ENCODE measurements at places on chromosomes 11 and 22.

DNA sequence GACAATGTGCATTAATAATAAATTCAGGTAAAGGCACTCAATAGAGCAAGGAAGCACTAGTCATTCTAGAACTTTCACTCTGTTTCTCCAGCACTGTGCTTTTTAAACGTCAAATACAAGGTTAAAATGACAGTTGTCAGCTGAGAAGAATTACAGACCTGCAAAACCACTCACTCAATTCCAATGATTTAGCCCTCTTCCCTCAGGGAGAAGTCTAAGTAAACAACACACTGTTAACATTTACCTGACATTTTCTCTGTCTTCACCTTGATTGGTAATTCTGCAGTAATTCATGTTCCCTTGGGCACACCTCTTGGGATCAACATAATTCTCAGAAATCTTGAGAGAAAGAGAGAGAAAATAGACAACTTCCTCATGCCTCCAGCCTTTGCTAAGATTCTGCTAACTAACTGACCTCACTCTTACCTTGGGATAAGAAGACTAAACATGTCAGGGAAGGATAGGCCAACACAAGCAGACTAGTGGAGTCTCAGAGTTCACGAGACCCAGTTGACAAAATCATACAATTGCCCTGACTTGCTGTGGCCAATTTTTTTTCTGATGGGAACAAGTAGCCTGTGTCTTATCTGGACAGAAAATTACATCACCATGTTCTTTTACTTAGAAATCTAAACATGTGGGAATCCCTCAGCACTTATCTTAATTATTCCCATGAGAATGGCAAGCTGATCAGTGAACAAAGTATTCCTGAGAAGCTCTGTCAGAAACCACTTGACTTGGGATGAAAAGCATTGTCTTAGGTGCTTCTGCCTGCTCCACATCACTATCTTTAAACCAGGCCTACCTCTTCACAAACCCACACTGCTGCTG is 516.8 kb upstream of the FAT3 start:
- DNase-seq = no peak

DNA sequence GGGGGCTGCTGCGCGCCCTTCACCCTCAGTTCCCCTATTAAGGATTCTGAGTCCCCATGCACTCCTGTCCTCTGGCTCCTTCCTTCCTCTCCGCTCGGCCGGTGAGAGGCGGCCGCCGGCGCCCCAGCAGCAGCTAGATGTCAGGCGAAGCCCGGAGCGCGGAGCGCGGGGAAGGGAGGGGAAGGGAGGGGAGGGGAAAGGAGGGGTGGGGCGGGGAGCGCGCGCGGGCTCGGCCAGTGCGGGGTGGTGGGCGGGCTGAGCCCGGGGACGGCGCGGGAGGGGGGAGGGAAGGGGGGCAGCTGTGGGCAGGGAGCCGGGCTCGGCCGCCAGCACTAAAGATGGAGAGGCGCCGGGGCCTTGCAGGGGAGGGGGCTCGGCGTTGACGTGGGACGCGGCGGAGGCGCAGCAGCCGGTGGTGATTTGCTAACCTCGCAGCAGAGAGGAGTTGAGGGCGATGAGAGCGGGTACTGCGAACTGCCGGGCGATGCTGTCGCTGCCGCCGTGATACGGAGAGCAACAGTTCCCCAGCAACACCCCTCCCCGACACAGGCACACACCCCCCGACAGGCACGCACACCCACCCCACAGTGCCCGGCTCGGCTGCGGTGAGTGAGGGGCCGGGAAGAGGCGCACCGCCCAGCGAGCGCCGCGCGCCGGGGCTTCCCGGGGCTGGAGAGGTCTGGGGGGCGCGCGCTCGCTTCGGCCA is at the start of gene ZBTB16:
TSS of gene ZBTB16 (plus strand) at position 434 of the 706 bp plus-strand sequence. CDS start 3,590 bp downstream, outside the sequence.
- no peak for DNase-seq

GRCh38 chr11:67452141-67452952 is at the start of gene GPR152:
Gene GPR152 (minus strand): TSS chr11:67452729. CDS start chr11:67452724, 5 bp downstream.
- no peak for DNase-seq

DNA sequence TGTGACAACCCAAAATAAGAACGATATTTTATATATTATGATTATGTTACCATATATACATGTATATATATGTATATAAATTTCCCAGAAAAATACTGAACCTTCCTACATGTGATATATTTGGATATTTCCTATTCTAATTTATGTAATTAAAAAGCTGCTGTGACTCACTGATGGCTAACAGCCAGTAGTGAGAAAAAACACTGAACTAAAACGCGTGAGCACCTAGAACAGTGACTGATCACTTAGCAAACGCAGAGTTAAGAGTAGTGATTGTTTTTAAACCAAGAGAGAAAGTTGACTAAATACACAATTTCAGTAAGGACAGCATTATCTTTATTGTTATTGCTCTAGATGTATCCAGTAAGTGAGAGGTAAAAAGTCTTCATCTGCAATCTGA is 213.8 kb downstream of the TMEM135 start:
- no peak for DNase-seq

- DNase-seq = no peak
These were observed 42.0 kb downstream of the TCF20 start for GRCh38 chr22:42228483-42228882.

- no peak for DNase-seq
These were observed 5.5 kb downstream of the UNC93B1 start for GRCh38 chr11:67998150-67999045.

DNA sequence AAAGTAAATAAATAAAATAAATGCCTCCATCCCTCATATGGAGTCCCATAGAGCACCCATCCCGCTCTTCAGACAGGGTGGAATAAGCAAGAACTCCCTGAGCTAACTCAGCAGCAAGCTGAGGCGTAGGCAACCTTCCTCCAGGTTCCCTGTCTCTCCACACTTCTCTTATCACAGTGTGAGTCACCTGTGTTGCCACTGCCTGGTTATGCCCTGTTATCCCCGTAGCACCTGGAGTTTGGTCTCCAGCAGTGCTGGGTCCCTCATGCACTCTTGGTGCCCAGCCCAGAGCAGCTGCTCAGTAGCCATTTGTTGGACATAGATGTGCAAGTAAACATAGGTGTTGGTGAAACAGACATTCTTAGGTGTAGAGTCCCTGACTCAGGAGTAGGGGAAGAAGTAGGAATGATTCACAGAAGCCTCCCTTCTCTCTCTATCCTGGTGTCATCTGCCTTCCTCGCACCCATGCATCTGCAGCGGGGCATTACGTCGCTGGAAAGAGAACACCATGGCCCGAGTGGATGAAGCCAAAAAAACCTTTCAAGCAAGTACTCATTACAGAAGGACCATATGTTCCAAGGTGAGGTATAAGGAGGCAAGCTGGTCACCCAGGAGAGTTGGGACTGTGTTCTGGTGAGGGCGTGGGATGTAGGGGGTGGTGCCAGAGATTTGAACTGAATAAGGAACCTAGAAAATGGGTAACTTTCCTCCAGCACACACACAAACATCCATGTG is 56.0 kb downstream of the PISD start:
- no peak for DNase-seq

DNA sequence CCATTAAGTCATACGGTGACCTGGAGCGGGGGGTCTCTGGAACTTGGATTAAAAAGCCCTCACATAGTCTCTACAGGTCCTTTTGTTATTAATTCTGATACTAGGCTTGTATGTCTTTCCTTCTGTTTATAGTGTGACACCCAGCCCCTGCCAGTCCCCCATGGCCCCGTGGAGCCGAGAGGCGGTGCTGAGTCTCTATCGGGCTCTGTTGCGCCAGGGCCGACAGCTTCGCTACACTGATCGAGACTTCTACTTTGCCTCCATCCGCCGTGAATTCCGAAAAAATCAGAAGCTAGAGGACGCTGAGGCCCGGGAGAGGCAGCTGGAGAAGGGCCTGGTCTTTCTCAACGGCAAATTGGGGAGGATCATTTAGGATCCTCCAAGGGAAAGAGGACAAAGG is 2.0 kb downstream of the MIEF1 start:
- no peak for DNase-seq

DNA sequence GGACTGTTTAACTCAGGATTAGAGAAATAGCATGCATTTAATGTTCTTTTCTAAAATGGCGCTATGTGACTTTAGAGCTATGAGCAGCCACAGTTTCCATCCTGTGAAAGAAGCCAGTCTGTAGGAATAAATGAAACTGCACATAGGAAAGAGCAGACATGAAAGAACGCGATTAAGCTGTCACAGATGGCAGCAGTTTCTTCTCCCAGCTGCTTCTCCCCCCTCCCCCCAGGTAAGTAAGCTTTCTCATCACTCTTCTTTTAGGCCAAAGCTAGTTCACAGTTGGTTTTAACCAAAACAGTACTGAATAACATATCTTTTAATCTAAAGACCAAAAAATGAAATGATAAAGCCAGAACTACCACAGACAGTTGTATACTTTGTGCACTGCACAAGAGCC is 266.4 kb downstream of the KCNA4 start:
- DNase-seq = no peak

DNA sequence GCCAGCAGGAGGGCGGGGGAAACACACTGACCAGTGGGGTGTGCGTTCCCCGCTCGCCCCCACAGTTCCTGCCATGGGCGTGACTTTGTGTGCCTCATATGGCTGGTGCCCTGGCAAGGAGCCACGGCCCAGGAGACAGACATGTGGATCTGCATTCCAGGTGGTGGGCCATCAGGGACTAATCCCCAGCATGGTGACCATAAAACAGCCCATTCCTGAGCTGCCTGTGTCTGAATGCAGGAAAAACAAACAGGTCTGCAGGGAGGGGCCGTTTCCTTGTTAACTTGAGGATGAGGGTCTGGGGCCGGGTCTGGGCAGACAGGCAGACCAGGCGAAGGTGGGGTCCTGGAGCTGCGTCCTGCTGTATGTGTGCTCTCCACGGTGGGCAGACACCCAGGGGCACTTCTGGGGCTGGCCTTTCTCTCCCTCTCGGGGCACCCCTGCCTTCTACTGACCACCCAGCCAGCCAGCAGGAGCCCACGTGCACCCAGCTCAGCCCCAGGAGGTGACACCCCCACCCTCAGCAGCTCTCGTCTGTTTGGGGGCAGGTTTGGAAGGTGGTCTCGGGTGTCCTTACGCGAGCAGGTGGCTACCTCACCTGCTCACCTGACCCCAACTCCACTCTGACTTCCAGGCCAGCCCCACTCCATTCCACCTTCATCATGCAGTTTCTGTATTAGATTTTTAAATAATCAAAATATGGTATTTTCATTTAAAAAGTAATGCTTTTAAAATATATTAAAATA is 120.3 kb downstream of the KCNQ1OT1 start:
- no peak for DNase-seq

GRCh38 chr11:62001450-62002191 is 34.2 kb upstream of the FTH1 start:
- no peak for DNase-seq

GRCh38 chr11:18050848-18051247 is 4.8 kb upstream of the TPH1 start:
- DNase-seq = no peak

- DNase-seq = peak; percentile 60
These were observed 10.9 kb downstream of the MTMR2 start for GRCh38 chr11:95912902-95913560.

DNA sequence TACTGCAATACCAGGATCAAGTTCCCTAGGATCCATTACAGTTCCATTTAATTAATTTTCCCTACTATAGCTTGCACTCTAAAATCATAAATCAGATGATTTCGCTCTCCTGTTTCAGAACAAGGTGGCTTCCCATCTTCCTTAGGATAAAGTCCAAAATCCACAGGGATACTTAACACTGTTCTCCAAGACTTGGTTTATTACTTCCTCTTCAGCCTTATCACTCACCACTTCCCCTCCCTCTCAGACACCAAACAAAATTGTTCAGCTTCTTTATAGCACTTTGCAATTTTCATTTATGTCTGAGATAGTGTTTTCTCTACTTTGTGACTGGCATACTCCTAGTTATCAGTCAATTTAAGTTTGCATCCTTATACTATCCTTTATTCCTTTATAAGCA is 124.6 kb downstream of the GRIA4 start:
- no peak for DNase-seq

GRCh38 chr11:116579857-116580727 is 192.7 kb downstream of the BUD13 start:
- DNase-seq = no peak

- no peak for DNase-seq
These were observed 123.9 kb downstream of the PAX6 start for GRCh38 chr11:31687256-31687655.

GRCh38 chr22:46746192-46746591 is 8.1 kb upstream of the CERK start:
- no peak for DNase-seq

GRCh38 chr22:24440718-24441405 is 13.5 kb downstream of the ADORA2A start:
- no peak for DNase-seq

GRCh38 chr11:42552786-42553185 is 759.0 kb upstream of the API5 start:
- DNase-seq = peak; percentile 1

DNA sequence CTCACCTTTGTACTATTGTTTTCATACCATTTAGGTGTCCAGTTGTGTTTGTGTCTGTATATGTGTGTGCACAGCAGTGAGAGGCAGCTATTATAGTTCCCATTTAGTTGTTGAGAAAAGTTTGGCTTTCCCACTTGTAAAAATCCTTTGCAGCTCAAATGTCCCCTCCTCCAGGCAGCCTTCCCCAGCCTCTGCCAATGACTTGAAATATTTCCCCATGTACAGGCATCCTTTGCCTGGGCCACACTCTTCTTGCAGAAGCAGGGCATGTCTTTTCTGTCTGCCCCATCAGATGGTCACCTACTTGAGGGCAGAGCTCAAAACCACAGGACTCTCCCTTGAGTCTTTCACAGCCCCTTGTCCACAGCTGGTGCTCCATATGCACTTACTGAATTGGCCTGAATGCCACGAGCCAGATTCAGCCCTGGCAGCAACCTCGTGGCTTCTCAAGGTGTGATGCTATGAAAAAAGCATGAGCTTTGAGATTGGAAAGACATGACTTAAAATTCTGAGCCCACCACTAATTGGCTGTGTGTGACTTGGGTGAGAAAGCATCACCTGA is 39.3 kb downstream of the MYEOV start:
- no peak for DNase-seq

- DNase-seq = no peak
These were observed 4.1 kb upstream of the PTDSS2 start for GRCh38 chr11:445765-446588.

GRCh38 chr11:111696556-111696955 is 69.6 kb downstream of the PPP2R1B start:
- DNase-seq = peak; percentile 48

GRCh38 chr11:67497656-67498291 is 7.4 kb downstream of the PITPNM1 start:
- no peak for DNase-seq

DNA sequence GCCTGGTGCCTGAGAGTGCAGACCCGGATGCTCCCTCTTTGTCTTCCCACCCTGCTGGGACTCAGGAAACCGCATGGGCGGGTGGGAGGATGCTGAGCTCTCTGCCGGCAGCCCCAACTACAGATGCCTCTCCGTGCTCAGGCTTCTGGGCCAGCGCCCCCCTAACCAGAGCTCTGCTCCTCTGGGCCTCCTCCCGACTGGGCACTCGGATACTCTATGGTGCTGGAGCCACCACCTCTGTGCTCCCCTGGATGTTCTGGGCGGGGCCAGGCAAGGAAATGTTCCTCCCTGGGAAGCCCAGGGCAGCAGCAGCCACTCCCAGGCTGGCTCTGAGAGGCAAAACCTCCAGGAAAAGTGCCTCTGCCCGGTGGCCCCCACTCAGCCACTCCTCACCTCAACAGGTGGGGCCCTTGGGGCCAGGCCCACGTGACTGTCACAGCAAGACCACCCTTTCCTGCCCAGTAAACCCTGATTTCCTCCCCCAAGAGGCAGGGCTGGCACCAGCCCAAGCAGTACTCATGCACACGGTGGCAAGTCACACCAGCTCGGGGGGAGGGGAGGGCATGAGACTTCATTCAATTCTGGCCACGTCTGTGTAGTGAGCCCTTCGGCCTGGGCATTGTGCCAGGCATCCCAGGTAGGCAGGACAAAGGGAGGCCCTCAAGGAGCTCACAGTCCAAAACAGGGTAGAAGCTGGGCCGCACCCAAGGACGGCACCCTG is 54.7 kb upstream of the TCF20 start:
- DNase-seq = no peak

- no peak for DNase-seq
These were observed 470.6 kb downstream of the NTM start for GRCh38 chr11:131841028-131841427.

Data from fibroblast of skin of right quadriceps (primary cell).